ENCODE measurements at places on chromosomes 16 and 17.

GRCh38 chr16:55391760-55392375 lies 67.9 kb downstream of the IRX6 start:
- no peak for DNase-seq

DNA sequence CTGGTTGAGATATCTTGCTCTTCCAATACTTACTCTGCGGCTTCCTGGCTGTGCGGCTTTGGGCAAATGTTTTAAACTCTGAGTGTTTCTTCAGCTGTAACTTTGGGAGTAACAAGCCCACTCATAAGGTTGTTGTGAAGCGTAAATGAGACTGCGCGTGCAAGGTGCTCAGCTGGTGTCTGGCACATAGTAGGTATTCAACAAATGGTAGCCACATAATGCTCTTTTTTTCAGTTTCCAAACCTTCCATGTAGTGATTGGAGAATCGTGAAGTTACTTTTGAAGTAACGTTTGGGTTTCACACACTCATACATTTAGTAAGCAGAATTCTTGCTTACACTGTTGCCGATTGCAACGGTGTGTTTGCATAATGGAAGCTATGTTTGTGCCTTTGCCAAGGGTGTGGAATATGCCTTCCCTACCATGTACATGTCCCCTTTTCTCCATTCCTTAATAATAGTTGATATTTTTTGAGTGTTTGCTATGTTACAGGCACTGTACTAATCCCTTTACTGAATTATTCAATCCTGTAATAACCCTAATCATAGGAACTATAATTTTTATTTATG lies 829 bp downstream of the DHRS7B start:
- DNase-seq: no peak

- peak; percentile 67 for DNase-seq
These were observed 12.6 kb upstream of the RNF222 start for GRCh38 chr17:8409966-8410882.

DNA sequence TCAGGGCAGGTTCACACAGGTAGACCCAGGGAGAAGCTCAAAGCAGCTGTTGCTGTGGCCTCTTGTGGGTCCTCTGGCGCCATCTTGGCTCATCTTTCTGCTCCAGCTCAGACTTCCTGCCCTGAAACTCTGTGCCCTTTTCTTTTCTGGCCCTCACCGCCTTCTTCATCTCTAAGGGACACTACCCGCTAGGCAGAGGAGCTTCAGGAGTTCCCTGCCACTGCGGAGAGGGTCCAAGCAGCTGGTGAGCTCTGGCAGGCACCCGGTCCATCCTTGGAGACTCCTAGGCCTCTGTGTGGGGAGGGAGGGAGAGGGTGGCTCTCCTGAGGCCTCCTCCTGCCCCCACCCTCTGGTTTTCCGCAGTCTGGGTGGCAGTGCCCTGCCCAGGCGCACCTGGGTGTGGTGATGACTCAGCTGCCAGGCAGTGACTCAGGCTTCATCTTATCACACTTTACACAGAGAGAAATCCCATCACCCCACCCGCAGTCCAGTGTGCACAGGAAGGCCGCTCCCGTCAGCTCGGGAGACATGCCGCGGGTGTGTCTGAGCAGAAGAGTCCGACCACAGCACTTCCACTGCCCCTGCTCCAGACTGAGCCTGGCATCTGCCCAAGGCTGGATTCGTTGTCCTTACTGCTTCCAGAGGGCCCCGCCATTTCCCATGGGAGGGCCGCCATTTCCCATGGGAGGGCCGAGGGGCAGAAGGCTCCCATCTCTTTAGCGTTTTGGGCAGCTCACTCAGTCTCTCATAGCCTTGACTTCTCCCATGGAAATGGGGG lies 7.3 kb downstream of the NT5C start:
- peak; percentile 63 for DNase-seq

GRCh38 chr16:74465851-74466685 lies 44.8 kb upstream of the CLEC18B start:
- DNase-seq: no peak
